ENCODE measurements at places on chromosomes 1 and 21.

DNA sequence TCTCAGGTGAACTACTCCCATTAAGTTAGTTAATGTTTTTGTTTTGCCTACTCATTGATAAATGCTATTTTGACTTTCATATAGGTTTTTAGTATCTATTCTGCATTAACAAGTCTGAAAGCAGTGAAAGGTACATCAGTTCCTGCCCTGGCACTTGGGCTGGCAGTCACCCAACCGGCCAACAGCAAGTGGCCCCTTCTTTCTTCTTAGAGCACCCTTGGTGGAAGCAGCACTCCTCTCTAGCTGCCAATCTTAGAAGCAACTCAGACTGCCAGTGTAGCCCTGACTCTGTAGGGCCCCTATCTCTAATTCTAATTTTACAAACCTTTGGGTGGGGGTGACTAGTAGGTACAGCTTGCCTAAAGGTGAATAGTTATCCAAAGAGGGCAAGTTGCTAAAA is 155.7 kb downstream of the FGGY start:
- DNase-seq: no peak

- no peak for DNase-seq
Observed at GRCh38 chr1:3282186-3282585, 172.3 kb upstream of the ARHGEF16 start.

GRCh38 chr1:32898056-32898455 is 3.1 kb downstream of the TMEM54 start:
- no peak for DNase-seq

DNA sequence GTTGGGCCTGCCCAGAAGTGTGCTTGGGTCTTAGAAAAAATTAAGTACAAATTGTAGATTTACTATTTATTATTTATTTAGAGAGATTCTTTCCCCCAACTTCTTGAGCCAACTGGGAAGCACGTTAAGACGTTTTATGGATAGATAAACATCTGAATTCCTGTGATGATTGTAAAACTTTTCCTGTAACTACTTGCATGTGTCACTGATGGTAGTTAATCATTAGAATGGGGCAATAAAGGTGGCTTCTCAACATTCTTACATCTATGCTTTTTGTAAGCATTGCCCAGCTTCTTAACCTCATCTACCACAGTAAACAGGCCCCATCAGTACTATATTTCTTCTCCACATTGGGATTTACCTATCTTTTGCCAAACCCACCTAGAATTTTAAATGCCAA is 559.8 kb downstream of the LMO4 start:
- no peak for DNase-seq
